HFF-Myc (cell line): ENCODE measurements at places on chromosomes 12 and 14.

DNA sequence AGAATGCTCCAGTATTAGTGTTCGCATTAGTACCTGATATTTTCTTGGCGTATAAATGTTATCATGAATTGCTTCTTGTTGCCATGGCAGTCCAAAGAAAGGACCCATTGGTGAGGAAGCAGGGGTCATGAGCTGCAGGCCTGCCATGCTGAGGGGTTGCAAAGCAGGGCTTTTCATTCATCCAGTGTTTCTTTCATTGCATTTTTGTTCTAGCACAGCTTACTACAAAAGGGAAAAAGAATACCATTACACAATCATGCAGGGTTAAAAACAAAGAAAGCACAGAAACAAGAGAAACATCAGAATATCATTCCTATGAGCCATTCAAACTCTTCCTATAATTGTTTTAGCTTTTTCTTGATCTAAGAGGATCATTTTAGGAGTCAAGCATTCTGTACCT, 24.0 kb downstream of the DICER1 start:
- no peak for DNase-seq

GRCh38 chr14:89641495-89642175, 224.6 kb upstream of the FOXN3 start:
- no peak for DNase-seq

GRCh38 chr14:23160924-23161522, 22.4 kb downstream of the SLC7A8 start:
- DNase-seq = no peak

- no peak for DNase-seq
These were observed 160.8 kb upstream of the FAR2 start for GRCh38 chr12:28988325-28988704.

- DNase-seq = peak; percentile 22
These were observed 92.3 kb upstream of the DCN start for GRCh38 chr12:91274916-91275315.

GRCh38 chr12:104588047-104588920, 131.5 kb downstream of the CHST11 start:
- DNase-seq = peak; percentile 80

DNA sequence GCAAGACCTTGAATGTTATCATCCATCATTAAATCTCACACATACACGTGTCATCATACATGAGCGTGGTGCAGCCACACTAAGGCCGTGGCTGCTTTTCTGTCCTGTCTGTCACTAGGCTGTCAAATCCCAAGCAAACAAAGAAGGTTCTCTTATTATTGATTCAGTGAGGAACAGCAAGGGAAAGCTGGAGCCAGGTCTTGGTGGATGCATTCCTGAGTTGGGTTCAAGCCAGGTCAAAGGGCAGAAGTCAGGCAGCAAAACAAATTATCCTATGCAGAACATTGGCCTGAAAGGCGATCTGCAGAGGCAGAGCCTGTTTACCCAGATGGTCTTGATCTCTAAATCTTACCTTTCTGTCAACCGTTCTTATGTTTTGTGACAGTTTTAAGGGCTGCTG, 252.3 kb downstream of the NEDD1 start:
- no peak for DNase-seq

DNA sequence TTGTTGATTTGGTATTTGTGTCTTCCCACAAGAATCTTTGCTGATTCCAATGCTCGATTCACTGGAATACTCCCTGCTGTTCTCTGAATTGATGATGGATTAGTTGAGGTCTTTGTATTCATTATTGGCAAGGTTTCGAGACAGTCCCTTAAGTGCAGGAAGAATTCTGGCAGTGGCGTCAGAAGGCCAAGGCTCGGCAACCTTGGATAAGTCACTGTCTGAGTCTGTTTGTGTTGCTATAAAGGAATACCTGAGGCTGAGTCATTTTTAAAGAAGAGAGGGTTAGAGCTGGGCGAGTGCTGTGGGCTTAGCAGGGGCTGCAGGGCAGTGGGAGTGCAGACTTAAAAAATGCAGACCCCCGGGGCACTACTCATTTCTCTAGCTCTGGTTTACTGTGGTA, 56.9 kb downstream of the CHST11 start:
- no peak for DNase-seq

GRCh38 chr14:33839193-33840076, 111.4 kb downstream of the EGLN3 start:
- peak; percentile 31 for DNase-seq

- no peak for DNase-seq
These were observed 4.2 kb upstream of the AAAS start for GRCh38 chr12:53325511-53326061.
